Keratinocyte (primary cell): ENCODE measurements at places on chromosomes 11 and 22.

- DNase-seq = no peak
Measured at GRCh38 chr11:69920345-69921127, 101.3 kb upstream of the FGF3 start.

DNA sequence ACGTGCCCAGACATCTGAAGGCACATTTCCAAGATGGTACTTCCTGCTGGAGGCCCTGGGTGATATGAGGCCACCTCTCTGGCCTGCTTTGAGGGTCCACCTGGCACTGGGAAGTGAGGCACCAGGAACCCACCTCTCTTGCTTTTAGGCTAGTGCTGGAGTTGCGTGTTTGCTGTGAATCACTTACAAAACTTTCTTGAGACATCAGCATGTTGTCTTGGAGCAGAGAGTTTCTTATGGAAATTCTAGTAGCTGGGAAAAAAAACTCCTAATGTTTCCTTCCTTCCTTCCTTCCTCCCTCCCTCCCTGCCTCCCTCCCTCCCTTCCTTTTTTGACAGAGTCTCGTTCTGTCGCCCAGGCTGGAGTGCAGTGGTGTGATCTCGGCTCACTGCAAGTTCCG is 341.3 kb downstream of the MIAT start:
- no peak for DNase-seq

DNA sequence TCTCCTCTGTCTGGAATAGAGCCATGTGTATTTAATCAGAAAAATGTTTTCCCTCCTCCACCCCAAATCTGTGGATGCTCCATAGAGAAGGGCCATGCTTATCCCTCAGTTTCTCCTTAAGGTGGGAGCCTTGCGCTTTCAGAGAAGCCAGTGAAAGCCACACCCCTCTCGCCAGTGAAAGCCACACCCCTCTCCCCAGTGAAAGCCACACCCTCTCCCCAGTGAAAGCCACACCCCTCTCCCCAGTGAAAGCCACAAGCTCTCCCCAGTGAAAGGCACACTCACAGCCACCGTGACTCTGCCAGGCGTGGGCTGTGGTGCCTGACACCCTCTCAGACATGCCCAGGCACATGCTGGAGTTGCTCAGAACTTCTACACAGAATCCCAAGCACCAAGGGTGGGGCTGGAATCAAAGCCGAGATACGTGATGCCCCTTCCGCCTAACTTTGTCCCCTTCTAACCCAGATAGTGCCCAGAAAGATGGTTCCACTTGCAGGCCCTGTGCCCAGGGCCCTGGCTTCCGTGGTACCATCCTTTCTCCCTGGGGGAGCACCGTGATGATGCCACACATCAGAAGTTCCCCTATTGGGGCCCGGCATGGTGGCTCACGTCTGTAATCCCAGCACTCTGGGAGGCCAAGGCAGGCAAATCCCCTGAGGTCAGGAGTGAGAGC is 16.5 kb upstream of the PRR5 start:
- peak; percentile 93 for DNase-seq

GRCh38 chr11:44308923-44309477 is 939 bp downstream of the ALX4 start:
- no peak for DNase-seq
